ENCODE measurements at places on chromosomes 5 and 9.

DNA sequence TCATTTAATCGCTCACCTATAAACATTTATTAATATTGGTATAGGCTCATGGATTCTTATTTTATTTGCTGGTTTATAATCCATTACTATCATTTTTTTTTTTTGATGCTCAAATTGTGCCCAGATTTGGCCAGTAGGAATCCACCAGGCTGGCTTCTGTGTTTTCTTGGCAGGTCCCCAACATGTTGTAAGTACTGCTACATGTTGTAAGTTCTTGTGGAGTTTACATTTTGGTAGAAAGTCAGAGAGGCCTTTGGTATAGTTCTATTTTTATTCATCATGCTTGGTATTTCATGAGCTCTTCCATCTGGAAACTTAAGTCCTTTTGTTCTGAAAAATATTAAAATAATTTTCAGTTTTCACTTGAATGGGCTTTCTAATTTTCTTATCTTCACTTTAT is 47.1 kb downstream of the MAT2B start:
- no peak for DNase-seq

GRCh38 chr5:76720988-76721569 is 5.2 kb downstream of the F2R start:
- DNase-seq: no peak

GRCh38 chr9:38065369-38066075 is 3.5 kb downstream of the SHB start:
- no peak for DNase-seq

- DNase-seq: no peak
Measured at GRCh38 chr9:26163931-26164330, 485.7 kb upstream of the TUSC1 start.

DNA sequence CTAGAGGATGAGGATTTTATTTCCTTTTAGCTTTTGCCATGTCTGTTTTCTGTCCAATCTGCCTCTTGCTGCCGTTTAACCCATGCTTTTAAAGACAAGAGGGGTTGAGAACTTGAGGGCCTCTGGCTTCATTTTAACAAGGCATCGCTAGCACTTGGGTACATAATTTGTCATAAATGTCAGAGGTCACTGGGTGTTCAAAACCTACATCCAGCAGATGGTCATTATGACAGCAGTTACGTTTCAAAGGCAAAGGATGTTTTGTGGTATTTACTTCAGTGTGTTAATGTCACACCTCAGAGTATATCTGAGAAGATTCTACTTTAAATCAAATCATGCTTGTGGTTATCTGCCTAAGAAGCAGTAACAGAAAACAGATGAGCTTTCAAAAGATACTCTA is 918.3 kb downstream of the NR2F1-AS1 start:
- DNase-seq: no peak

GRCh38 chr5:160353379-160353778 is 17.0 kb downstream of the C1QTNF2 start:
- DNase-seq: no peak

DNA sequence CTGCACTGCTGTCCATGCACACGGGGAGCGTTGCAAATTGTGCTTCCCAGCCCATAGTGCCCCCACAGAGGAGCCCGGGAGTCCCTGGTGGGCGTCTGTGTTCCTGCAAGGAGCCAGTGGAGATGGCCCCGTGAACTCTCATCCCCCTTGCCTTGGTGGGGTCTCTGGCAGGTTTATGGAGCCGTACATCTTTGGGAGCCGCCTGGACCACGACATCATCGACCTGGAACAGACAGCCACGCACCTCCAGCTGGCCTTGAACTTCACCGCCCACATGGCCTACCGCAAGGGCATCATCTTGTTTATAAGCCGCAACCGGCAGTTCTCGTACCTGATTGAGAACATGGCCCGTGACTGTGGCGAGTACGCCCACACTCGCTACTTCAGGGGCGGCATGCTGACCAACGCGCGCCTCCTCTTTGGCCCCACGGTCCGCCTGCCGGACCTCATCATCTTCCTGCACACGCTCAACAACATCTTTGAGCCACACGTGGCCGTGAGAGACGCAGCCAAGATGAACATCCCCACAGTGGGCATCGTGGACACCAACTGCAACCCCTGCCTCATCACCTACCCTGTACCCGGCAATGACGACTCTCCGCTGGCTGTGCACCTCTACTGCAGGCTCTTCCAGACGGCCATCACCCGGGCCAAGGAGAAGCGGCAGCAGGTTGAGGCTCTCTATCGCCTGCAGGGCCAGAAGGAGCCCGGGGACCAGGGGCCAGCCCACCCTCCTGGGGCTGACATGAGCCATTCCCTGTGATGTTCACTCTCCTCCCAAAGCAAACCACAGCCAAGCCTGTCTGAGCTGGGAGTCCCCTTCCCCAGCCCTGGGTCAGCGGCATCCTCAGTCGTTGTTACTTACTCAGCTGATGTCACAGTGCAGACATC is 3.1 kb downstream of the MRPS2 start:
- no peak for DNase-seq
